ENCODE measurements at places on chromosomes 11 and 22. TPM values are rescaled to one million over a fixed set of nuclear protein-coding genes. Genes with fewer than 3 reads are reported as not detected.
A peak's percentile ranks its signal among the peaks of the same experiment; 100 is the strongest.

The DGCR8 gene
- 58.1 TPM for total RNA-seq

The C11orf52 gene
- total RNA-seq: 3.3 TPM

The MFRP gene
- not detected for total RNA-seq

- no peak for DNase-seq
Observed at GRCh38 chr11:44525473-44526252, 39.8 kb upstream of the CD82 start.

- no peak for DNase-seq
Observed at GRCh38 chr11:587978-588380, 11.7 kb downstream of the PHRF1 start.

DNA sequence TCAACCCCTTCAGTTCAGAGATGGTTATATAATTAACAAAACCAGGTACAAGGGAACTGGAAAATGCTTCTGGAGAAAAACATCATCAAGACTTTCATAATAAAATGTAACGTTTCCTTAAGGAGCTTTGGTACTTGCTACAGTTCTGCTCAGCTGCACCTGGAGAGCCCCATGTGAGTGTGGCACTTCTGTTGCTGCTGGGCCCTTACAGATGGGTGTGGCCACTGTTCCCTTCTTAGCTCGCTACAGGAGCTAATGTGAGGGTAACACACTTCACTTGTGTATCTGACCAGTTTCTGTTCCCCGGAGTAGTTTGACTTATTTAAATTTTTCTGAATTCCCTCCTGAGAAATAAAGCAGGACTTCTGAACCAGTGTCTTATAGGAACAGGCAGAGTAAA is 4.0 kb downstream of the POU2AF3 start:
- DNase-seq: no peak

DNA sequence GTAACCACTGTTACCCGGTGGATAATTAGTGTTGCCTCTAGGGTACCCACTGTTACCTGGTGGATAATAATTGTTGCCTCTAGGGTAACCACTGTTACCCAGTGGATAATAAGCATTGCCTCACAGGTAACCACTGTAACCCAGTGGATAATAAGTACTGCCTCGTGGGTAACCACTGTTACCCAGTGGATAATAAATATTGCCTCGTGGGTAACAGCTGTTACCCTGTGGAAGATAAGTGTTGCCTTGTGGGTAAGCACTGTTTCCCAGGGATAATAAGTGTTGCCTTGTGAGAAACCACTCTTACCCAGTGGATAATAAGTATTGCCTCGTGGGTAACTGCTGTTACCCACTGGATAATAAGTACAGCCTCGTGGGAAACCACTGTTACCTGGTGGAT is 9.3 kb upstream of the NXPE4 start:
- DNase-seq: no peak

DNA sequence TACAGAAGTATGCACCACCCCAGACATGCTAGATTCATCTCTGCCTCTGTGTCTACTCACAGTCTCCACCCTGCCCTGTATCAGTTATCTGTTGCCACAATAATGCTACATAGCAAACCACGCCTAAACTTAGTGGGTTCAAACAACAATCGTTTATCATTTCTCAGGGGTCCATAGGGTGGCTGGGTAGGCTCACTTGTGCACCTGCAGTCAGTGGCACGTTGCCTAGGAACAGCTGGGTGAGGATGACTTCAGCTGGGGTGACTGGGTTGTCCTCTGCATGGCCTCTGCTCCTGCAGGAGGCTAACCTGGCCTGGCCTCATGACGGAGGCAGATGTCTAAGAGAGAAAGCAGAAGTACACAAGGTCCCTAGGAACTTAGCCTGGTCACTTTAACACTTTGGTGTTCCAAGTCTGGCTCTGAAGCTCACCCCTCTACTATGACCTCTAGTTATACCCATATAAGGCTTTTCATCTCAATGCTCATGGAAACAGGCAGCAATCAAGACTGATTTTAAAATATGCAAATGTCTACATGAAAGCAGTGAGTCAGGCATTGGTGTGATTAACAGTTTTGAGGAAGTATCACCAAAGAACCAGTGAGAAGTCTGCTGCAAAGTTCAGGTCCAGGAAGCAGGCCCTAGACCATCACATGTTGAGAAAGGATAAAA is 10.7 kb downstream of the OLFML1 start:
- DNase-seq: no peak

DNA sequence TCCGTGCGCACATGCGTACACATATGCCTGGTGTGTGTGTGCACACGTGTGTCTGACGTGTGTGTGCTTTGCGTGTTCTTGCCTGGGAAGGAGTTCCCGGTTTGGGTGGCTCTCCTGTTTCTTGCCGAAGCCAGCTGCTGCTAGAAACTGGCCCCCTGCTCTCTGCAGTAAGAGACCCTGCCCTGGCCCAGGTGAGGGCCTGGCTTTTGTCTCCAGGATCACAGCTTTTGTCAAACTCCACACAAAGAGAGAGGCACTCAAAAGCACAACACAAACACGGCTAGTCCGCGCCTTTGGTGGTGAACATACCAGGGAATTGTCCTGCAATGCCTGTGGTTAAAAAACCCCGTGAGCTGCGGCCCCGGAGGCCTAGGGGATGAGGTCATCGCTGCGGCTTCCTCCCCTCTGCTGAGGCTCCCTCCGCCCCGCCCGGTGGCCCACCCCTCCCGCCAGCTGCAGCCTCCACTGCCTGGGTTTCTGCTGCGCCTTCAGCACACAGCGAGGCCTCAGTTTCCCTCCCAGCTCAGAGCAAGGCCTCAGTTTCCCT is 88.9 kb downstream of the KCNQ1 start:
- peak; percentile 94 for DNase-seq

GRCh38 chr22:30774566-30774965 is 79.9 kb downstream of the OSBP2 start:
- DNase-seq: no peak

GRCh38 chr11:59801981-59802638 is 8.5 kb downstream of the MRPL16 start:
- peak; percentile 69 for DNase-seq

DNA sequence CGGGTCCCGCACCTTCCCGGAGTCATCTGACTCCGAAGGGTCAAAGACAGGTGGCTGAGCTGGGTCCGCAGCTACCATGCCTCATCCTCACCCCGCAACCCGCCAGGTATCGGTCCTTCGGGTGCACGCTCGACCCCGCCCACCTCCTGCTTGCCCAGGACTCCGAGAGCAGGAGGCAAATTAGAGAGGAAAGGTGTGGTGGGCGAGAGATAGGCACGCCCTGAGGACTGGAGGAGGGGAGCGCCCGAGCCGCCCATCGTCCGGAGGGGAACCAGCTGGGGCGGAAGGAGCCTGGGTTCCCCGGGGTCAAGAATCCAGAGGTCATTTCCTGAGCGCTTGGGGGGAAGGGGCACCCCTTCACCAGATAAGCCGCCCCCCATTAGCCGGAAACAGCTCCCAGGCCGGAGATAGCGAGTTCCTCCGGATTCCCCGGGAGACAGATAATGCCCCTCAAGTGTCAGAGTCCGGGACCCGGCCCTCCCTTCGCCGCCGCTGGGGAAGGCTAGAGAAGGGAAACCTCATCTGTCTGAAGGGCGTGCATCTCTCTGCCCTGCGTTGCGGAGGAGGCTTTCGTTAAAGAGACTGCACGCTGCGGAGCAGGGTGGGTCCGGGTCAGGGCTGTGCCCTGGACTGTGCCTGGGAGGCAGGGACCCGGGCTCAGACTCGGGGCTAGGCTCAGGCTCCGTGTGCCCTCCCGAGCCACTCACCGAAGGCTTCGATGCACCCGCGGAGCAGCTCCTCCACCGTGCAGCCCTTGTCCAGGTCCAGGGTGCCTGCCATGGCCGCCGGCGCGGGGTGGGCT is 1.7 kb downstream of the RASGRP2 start:
- DNase-seq: peak; percentile 79

GRCh38 chr11:110728883-110729282 is 16.6 kb upstream of the ARHGAP20 start:
- no peak for DNase-seq

DNA sequence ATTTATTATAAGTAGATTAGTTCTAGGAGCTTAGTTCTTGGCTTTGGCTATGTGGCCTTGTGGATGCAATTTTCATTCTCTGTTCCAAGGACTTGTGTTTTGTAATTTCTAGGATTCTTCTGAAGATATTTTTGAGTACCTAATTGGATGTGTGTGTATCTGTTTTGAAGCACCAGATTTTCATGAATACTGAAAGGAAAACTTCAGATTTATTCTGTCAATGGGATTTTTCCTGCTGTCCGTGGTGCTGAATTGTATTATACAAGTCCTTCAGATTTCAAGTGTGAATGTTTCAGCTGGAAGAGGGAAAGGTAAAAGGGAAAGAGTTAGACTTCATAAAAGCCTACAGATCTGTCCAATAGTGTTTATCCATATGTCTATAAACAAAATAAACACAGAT is 18.2 kb upstream of the SYN3 start:
- no peak for DNase-seq

- DNase-seq: no peak
Observed at GRCh38 chr22:42814215-42814614, 42.9 kb downstream of the ARFGAP3 start.

GRCh38 chr22:19904935-19905334 is 36.6 kb upstream of the COMT start:
- DNase-seq: no peak

- DNase-seq: no peak
Observed at GRCh38 chr11:125685228-125685627, 4.6 kb upstream of the ACRV1 start.
